Activated CD8-positive, alpha-beta T cell treated with anti-CD3 and anti-CD28 coated beads for 36 hours (primary cell): ENCODE measurements at places on chromosomes 1 and 21. TPM values are rescaled to one million over a fixed set of nuclear protein-coding genes. Genes with fewer than 3 reads are reported as not detected.
A peak's percentile ranks its signal among the peaks of the same experiment; 100 is the strongest.

ELAPOR1 gene
- 7.0 TPM for total RNA-seq

SPSB1 gene
- total RNA-seq = 1.5 TPM

TMCC2 gene
- 7.1 TPM for total RNA-seq

IQCC gene
- 4.4 TPM for total RNA-seq

PRKACB gene
- 39.9 TPM for total RNA-seq

ADORA3 gene
- not detected for total RNA-seq

RGS16 gene
- total RNA-seq = 35.6 TPM

TNFRSF9 gene
- total RNA-seq = 214 TPM

C1QC gene
- total RNA-seq = not detected

- no peak for DNase-seq
These were observed 8.7 kb upstream of the C2CD2 start for GRCh38 chr21:41962425-41962966.

- DNase-seq = no peak
These were observed 5.4 kb upstream of the TRPM2 start for GRCh38 chr21:44347911-44348451.

DNA sequence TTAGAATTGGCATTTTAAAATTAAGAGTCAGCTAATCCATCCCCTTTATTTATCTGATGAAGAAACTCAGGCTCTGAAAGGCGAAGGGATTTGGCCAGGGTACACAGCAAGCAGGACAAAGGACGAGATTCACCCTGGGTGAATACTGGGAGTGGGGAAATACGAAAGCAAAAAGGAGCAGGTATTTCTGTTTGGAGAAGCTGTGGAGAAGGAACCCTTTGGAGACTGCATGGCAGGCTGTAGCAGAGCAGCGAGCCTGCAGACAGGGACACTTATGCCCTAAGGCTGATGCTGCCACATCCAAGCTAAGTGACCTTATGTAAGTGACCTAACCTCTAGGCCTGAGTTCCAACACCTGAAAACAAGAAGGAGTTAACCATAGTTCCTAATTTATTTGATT lies 207.2 kb upstream of the C1orf87 start:
- DNase-seq = no peak

DNA sequence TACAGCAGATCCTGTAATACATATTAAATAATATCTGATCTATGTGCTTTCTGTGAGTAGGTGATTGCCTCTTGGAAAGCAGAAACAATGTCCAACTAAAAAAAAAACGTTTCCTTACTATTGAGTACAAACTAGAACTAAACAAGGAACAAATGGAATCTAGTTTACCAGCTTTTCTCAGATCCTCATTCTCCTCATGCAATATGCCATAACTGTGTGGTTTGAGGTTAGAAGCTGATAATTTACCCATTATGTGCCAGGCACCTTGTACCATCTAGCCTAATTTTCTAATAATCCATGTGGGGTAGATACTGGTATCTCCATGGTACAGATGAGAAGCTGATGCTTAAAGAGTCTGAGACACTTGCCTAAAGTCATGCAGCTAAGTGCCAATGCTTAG lies 154.7 kb downstream of the PTGER3 start:
- DNase-seq = no peak

DNA sequence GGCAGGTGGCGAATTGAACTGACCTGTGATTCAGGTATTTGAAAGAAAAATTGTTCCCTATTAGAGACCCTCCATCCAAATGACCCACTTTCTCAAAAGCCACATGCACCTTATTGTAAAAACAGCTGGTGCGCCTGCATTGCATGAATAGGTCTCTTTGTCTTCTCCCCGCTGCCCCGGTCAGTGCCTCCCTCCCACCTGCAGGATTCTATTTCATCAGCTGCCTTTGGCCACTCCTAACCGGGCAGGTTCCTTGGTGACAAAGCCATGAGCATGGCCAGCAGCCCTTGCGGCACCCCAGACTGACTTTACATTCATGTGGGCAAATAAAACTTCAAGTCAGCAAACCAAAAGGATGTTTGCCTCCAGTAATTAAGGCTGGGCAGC lies 6.4 kb downstream of the TMPRSS3 start:
- no peak for DNase-seq

DNA sequence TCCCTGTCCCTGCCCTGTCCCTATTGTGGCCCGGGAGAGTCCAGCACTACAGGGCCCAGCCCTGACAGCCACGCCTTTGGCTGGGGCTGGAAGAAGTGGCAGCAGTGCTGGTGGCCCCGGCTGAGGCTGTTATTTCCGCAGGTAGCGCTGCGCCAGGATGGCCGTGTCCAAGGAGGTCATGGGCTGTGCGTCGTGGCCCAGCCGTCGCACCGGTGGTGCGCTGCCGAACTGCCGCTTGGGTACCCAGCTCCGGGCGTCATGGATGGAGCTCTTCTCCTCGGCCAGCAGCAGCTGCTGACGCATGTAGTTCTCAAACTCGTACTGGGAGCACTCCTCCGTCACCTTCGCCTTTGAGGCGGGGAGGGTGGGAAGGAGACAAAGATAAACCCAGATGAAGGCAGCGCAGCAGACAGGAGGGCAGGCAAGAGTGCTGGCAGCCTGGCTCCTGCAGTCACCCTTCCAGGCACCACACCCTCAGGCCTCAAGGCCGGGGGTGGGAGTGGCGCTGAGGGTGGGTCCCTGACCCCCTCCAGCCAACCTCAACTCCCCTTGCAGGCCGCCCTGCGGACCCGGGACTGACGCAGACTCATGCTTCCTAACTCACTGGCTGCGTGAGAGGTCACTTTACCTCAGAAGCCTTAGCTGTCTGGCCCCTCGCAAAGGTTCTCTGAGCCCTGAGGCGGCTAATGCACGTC lies 18.3 kb upstream of the EVA1B start:
- no peak for DNase-seq

- DNase-seq = no peak
These were observed 921.9 kb downstream of the ADGRL2 start for GRCh38 chr1:82722608-82723007.

- DNase-seq = no peak
These were observed 8.2 kb upstream of the CBR3 start for GRCh38 chr21:36126621-36127110.

- no peak for DNase-seq
These were observed 208.9 kb upstream of the GREM2 start for GRCh38 chr1:240820816-240821215.

DNA sequence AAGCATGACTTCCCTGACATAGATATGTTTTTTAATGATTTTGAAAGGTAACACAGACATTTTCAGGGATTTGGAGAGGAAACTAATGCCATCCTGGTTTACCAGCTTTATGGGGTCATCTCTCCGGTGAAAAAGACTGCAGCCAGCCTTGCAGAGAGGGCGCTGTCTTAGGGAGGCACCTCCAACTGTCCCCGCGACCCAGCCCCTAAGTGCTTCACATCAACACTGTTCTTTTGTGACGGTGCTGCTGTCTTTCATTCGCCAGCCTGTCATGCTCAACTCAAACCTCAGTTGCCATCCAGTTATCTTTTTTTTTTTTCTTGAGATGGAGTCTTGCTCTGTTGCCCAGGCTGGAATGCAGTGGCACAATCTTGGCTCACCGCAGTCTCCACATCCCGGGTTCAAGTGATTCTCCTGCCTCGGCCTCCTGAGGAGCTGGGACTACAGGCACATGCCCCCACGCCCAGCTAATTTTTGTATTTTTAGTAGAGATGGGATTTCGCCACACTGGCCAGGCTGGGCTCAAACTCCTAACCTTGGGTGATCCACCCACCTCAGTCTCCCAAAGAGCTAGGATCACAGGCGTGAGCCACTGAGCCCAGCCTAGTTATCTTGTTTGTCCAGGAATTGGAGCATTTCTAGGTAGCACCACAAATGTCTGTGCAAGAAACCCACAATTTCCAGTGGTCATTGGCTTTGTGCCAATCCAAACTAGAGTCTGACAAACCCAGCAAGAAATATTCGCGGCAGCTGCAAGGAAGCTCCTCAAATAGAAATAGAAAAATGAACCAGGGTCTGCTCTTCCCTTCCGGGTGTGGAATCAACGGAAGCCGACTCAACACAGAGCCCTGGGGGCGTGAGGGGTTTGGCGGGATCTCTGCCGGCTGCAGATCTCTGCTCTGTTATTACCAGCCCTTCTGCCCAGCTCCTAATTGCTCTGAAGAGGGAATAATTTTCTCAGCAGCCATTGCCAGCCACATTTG lies 24.2 kb downstream of the PDE9A start:
- no peak for DNase-seq

- DNase-seq = no peak
These were observed 160.2 kb downstream of the VAV3 start for GRCh38 chr1:107804741-107805140.

GRCh38 chr1:17472814-17473213 lies 33.3 kb upstream of the RCC2 start:
- DNase-seq = no peak

- no peak for DNase-seq
These were observed 7.5 kb upstream of the TTC22 start for GRCh38 chr1:54808443-54809207.

DNA sequence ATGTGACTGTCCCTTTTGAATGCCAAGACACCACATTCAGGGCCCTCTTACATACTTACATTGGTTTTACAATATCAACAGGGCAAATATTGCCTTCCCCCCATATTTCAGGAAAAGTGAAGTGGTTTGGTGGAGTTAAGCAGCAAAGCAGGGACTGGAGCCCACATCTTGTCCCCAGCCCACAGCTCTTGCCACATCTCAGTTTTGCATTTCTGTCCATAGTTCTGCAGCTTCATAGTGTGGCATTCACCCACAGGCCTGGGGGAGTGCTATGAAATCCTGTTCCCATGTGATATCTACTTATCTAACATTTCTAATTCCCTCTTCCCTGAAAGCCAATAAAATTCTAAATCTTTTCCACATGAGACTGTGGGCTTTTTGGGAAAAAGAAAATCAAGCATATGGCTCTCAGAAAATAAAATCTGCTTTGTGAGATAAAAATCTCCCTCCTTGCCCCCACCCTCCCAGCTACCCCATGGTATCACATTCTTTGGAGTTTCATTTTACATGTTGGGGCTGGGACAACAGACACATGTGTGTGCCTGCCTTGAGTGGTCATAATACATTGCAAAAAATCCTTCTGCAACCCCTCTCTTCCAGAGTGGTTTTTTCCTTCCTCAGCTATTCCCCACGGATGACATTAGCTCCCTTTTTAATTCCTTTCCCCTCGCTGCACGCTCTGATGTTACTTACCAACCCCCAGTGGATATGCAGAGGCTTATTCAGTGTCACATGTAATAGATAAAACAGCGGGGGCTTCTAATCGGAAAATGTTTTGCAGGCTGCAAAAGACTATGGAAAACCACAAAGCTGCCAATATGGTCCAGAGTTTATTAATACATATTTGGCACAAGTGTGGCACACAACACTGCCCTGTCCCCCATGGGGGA lies 20.5 kb upstream of the CD2 start:
- DNase-seq = no peak

DNA sequence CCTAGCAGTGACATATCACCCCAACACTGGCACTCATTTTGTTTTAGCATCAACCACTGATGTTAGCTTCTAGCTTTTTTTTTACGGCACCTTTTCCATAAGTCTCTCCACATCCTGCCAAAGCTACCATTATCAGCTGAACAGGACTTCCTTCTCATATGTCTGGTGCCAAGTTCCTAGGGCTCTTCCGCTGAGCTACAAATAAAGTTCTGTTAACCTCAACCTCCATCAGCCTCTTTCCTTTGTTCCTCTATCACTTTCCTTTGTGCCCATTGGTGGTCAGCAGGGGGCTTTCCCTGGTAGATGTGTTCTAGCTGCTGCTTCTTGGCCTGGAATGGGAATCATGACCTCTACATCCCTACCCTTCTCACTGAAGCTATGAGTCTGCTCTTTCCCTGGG lies 163.8 kb downstream of the FAF1 start:
- DNase-seq = no peak

DNA sequence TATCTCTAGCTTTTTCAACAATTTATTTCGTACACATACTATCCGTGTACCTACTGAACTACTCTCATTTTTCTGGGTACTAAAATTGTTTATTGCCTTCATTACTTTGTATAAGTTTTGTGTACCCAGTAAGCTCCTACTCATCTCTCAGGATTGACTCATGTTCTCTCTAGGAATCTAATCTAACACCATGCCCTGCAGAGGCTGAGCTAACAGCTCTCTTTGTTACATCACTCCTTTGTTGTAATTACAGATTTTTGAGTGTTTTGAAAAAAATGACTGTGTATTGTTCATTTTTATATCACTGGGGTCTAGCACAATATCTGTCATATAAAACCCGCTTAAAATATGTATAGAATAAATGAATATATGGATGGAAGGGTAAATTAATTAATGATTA lies 167.1 kb downstream of the ATP6V1G3 start:
- DNase-seq = no peak

- peak; percentile 7 for DNase-seq
These were observed 91.4 kb upstream of the CTTNBP2NL start for GRCh38 chr1:112304612-112305011.

GRCh38 chr1:7084232-7084894 lies 299.1 kb downstream of the CAMTA1 start:
- no peak for DNase-seq
